Activated naive CD8-positive, alpha-beta T cell treated with anti-CD3 and anti-CD28 coated beads for 36 hours (primary cell): ENCODE measurements at places on chromosomes 5 and 9. TPM values are rescaled to one million over a fixed set of nuclear protein-coding genes. Genes with fewer than 3 reads are reported as not detected.

The DCTN3 gene
- total RNA-seq: 62.9 TPM

The AMBP gene
- not detected for total RNA-seq

The NMUR2 gene
- not detected for total RNA-seq

The WNT8A gene
- total RNA-seq: not detected

The FST gene
- 0.22 TPM for total RNA-seq

The ANKH gene
- total RNA-seq: 82.5 TPM

The PCDHGA9 gene
- total RNA-seq: not detected

The ANKRD18B gene
- total RNA-seq: 0.56 TPM

The NCBP1 gene
- 49.0 TPM for total RNA-seq

The CDH12 gene
- total RNA-seq: not detected

The ZNF366 gene
- not detected for total RNA-seq

The PCDHGA8 gene
- total RNA-seq: not detected

The KLF4 gene
- total RNA-seq: 0.50 TPM
